ENCODE measurements at places on chromosomes 4 and X.

- no peak for DNase-seq
Observed at GRCh38 chr4:37132975-37133360, 111.6 kb upstream of the NWD2 start.

DNA sequence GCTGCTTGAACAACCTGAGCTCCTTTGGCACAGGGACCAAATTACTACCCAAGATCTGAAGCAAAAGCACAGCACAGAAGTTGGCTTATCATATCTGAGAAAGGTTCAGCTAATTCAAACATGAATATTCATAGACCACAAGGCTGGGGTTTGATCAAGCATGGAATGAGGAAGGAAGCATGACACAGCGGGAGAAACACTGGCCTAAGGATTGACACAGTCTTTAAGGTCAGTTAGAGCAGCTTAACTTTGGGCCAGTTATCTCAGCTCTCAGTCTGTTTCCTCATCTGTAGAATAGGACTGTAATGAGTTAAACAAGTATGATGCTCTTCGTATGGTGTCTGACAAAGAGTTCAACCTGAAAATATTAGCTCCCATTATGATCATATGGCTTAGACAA is 88.5 kb upstream of the CBR4 start:
- no peak for DNase-seq

DNA sequence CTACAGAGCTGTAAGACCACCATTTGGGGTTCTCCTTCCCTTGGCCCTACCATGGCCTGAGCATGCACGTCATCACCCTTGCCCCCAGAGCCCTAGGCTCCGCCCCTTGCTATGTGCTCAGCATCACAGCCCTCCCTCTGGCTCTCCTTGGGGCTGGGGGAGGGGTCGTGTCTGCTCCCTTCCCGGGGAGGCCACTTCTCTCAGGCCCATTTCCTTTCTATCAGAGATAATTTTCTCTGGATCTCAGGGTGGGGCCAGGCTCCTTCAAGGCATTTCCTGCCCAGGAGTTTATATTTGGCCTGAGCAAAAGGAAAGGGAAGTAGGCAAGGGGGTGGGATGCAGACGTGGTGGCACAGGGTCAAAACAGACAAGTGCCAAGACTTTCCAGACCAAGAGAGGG is 55.9 kb downstream of the STARD8 start:
- no peak for DNase-seq

GRCh38 chr4:850323-850945 is 24.5 kb upstream of the CPLX1 start:
- DNase-seq: no peak

GRCh38 chr4:41133454-41134018 is 80.8 kb downstream of the APBB2 start:
- DNase-seq: no peak

DNA sequence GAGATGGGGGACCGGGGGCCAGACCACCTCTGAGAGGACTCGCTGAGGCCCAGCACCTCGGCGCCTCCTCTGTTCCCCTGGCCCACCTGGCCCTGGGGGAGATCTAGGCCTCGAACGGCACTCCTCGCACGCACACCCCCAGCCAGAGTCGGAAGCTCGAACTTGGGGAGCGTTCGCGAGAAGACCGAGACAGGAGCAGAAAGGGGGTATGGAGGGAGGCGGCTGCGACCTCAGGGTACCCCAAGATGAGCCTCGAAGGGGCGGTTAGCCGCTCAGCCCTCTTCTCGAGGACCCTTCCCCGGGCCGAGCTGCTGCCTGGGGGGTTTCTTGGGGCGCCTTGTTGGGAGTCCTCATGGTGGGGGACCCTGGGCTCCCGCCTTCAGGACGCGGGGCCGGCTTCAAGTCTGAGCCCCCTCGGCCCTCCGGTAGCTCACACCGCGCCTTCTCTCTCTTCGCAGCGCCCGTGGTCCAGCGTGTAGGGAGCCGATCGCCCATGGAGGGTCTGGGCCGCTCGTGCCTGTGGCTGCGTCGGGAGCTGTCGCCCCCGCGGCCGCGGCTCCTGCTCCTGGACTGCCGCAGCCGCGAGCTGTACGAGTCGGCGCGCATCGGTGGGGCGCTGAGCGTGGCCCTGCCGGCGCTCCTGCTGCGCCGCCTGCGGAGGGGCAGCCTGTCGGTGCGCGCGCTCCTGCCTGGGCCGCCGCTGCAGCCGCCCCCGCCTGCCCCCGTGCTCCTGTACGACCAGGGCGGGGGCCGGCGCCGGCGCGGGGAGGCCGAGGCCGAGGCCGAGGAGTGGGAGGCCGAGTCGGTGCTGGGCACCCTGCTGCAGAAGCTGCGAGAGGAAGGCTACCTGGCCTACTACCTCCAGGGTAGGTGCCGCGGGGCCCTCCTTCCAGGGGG is 706 bp downstream of the DUSP9 start:
- no peak for DNase-seq

Data from stimulated activated CD4-positive, alpha-beta T cell treated with anti-CD3 and anti-CD28 coated beads, Interleukin-2, amount 100 ng/mL, for 24 hours (primary cell).